ENCODE measurements at places on chromosomes 3 and 15.
A peak's percentile ranks its signal among the peaks of the same experiment; 100 is the strongest.

DNA sequence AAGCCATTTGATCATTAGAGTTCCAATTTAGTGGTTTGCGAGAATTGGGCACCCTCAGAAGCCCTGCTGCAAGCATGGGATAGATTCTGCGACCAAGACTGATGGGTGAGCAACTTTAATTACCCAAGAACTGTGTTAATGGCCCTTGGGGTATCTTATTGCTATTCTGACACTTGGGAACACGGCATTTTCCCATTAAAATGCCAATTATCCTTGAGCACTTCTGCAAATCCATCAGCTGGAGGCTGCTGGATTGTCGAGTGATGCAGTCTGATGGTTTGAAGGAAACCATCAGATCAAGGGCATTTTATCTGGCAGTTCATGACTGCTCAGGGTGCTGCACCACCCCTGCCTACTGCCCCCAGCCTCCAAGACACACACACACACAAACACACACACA, 183.6 kb upstream of the PROK2 start:
- DNase-seq: no peak

DNA sequence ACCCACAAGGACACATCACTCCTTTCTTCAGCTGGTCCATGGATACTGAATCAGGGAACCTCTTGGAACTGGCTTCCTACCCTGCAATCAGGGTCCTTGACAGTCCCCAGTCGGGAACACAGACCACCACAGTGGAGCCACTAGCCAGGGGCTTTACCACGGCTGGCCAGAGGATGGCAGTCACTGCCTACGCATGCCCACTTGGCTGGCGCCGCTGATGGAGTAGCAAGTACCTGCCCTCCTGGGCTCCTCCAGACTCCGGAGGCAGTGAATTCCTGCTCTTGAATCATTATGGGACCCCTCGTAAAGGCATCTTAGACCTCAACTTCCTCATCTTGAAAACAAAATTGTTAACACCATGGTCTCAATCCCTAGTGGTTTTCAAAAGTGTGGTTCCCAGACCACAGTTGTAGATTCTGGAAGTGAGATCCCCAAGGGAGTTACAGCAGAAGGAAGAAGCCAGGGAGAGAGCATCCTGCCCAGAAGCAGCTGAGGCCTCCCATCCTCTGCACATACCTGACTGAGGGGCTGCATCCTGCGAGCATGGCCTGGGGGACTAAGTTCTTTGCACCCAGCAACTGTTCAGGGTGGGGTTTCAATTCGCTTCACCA, 9.1 kb upstream of the SKIC8 start:
- peak; percentile 8 for DNase-seq

GRCh38 chr15:25850154-25851111, 12.7 kb downstream of the ATP10A start:
- DNase-seq: no peak

DNA sequence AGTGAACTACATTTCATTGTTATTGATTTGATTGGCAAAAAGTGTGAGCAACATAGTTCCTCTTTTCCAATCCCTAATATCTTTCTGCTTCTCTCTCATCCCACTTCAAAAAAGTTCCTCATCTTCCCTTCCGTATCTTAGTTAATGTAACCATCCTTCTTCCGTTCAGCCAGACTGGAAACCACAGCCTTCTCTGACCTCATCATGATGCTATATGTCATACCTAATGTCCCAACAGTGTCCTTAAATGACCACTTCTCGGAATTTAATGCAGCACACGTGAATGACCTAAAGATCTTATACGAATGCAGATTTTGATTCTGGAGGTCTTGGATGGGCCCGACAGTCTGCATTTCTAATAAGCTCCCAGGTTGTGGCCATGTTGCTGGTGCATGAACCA, 320.3 kb upstream of the SATB1 start:
- no peak for DNase-seq

DNA sequence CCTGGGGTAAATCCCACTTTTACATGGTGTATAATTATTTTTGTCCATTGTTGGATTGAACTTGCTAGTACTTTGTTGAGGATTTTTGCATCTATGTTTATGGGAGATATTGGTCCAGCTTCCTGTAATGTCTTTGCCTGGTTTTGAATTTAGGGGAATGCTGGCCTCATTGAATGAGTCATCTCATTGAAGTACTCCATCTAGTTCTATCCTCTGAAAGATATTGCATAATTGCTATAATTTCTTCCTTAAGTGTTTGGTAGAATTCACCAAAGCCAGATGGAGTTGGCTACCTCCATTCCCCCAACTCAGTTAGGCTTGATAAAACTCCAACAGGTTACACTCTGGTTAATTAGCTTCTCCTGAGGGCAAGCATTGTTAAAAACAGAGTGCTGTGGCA, 237.4 kb upstream of the TGFBR2 start:
- no peak for DNase-seq

DNA sequence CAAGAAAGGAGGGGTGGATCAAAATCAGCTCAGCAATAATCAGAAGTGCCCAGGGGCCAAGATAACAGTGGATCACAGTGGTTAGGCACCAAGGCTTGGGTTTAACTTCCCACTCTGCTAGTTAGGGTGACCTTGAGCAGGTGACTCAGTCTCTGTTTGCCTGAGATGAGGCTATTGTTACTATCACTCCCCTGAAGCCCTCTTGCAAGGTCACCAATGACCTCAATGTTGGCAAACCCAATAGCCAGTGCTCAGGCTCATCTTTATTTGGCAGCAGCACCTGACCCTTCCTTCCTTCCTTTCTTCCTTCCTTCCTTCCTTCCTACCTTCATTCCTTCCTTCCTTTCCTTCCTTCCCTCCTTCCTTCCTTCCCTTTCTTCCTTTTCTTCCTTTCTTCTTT, 102.4 kb upstream of the HACD2 start:
- DNase-seq: no peak

DNA sequence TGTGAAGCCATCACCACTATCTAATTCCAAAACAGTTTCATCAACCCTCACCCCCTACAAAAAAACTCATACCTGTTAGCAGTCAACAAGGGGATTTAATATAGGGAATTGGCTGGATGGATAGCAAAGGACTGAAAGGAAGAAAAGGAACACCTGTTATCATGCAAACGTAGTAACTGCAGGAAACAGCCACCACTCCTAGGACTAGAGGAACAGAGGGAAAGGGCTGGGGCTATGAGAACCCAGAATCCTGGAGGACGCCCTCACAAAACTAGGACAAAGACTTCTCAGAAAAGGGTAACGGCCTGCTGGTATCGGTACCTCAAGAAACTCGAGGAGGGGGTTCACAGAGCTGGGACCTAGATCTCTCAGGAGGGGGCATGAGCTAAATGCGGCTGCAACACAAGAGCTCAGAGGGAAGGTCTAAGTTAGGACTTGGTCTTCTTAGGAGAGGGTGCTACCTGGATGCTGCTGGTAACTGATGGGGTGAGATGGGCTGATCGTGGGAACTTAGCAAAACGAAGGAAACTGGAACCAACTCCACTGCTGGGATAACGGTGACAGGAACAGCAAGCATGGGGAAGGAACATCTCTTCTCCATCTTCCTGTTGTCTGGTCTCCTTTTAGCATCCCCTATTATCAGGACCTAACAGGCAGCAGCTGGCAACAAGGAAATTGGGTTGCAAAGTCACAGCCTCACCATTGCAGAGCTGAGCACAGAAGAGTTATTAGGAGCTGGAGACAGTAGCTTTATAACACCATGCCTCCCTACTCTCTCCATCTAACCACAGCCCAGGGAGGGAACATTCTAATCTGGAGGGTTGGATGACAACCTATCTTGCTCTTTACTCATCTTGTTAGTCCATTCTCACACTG, 147.7 kb downstream of the UACA start:
- no peak for DNase-seq

DNA sequence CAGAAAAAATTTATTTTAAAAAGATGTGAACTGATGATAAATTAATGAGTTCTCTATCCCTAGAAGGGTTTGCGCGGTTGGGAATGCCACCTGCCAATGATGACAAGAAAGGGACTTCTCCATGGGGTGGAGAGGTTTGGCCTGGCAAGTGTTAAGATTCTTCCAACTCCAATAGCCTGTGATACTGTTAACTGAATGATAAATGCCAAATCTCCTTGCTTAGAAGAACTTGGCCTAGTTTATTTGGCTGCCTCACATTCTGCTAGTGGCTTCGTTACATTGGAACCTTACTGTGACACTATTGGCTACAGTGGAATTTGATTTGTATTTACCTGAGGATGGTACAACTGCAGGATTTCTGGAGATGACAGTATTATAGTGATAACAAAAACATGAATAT, 91.7 kb upstream of the CCNL1 start:
- no peak for DNase-seq

- DNase-seq: no peak
Measured at GRCh38 chr15:38670128-38671005, 105.8 kb upstream of the RASGRP1 start.

DNA sequence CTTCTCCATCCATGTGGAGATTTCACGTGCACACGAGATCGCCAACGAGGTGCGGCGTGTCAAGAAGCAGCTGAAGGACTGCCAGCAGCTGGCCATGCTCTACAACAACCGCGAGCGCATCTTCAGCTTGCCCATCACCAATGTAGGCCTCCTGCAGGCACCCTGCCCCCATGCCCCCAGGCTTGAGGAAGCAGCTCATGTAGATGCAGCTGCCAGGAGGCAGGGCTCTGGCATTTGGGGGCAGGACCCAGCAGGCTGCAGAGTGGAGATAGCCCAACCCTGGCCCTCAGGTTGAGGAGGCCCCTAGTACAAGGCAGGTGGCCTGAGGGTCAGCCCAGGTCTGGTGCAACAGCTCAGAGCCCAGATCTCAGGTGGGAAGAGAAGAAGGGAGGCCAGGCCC, 36.4 kb downstream of the DNAH1 start:
- no peak for DNase-seq

DNA sequence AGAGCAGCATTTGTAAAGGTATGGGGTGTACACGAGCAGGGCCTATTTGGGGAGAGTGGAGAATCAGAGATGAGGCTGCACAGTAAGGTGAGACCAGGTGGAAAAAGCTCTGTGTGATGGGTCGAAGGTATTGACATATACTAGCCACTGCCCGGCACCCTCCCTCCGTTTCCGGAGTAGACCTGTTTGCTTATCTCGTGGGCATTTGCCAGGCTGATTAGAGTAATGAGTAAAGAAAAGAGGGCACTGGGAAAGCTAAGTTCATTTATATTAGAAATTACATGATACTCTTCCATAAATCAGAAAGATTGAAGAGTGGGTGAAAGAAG, 46.2 kb upstream of the ATG7 start:
- no peak for DNase-seq

GRCh38 chr15:25848325-25848724, 14.8 kb downstream of the ATP10A start:
- no peak for DNase-seq

GRCh38 chr3:155404486-155404885, 111.0 kb upstream of the STRIT1 start:
- no peak for DNase-seq

DNA sequence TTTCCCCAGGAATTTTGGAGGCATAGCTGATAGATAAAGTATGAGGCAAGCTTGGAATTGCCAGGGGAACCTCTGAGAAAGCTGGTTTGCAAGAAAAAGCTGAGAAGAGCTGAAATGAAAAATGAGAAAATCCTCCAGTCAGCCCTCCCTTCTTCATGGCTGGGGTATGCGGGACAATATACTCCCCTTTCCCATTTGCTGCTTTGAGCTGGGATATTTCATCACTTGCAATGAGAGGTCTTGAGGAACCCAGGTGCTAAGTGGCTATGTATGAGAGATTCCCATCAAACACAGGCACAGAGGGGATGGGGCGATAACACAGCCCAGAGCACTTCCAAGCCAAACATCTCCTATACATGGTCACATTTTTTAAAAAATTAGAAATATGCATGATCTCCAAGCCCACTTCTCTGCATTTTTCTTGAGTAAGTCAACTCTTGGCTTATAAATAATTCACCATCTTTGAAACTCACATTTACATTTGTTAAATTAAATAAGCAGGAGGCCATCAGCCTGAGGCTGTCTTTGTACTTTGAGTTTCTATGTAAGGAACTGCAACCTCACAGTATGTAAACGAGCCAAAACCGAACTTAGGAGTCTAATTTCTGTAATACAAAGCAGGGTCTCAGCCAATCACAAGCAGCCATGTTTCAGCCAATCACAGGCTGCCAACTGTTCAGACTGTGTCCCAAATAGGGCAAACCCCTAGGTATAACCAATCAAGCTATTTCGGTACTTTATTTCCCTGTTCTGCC, 983.6 kb upstream of the NR2F2 start:
- no peak for DNase-seq

DNA sequence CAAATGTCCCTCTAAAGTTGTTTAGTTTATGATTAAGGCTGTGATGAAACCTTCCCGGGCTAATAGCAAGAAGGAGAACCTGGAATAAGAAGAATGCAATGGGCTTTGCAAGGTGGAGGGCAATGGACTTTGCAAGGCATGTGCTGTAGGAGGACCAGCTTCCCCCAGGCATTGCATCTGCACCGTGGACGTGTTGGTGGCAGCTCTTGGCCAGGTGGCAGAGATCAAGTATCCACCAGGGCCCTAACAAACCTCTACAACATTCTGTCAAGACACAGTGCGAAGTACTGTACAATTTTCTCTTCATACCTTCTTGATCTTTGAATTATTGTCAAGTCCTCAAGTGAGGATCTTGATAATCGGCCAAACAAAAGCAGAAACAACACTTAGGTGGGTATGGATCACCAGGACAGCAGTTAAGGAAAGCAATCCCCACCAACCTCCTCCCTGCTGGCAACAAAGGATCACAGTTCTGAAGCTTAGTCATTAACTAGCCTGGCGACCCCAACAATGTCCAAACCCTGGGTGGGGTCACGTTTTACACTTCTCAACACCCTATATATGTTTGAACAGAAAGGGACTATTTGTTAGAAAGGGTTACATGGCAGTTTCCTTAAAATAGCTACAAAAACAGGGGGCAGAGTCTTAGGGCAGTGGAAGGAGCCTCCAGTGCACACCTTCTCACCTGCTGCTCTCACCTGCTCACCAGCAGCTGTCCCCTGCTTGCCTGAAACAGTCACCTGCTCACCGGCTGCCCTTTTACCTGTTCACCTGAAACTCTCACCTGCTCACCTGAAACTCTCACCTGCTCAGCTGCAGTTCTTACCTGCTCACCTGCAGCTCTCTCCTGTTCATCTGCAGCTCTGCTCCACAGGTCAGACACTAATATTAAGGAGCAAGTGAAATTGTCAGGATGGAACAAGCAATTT, 137.9 kb upstream of the LIPC start:
- DNase-seq: no peak

DNA sequence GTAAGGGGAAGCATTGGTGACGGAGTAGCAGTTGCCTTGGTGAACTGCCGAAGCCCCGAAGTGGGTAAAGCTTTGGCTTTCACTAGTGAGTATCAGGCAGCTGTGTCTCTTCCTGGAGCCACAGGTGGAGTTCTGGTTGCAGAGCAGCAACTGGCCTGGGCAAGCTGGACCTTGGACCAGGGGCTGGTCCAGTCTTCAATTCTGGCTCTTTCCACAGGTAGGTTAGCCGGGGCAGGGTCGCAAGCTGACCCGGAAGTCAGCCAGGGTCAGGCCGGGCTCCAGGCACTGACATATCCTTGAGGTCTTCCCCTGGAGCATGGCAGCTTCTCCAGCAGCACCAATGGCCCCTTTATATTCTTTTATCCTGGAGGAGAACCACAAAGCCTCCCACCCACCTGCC, 73.2 kb downstream of the TMEM44 start:
- no peak for DNase-seq

Data from stimulated activated CD8-positive, alpha-beta memory T cell treated with anti-CD3 and anti-CD28 coated beads, Interleukin-15, amount 100 ng/mL, for 24 hours (primary cell).